ENCODE measurements at places on chromosomes 2 and 18. TPM values are rescaled to one million over a fixed set of nuclear protein-coding genes. Genes with fewer than 3 reads are reported as not detected.

GRCh38 chr18:45203677-45204076 lies 411.6 kb upstream of the SLC14A2 start:
- DNase-seq = no peak

- no peak for DNase-seq
Observed at GRCh38 chr18:3055816-3056215, 42.9 kb upstream of the LPIN2 start.

DNA sequence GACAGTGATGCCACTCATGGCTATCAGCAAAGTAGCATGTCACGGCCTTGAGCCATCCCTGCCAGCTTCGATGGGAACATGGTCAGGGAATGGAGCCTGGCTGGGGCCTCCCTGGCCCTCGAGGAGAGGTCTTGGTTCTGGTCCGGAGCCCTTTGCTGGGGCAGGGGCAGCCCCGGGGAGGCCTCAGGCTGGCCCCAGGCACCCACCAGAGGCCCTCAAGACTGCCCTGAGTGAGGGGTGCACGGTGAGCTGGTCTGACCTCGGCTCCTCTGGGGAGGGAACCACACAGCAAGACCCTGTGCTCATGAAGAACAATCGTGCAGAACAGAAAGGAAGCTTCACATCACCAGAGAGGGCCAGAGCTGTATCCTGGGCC lies 75.2 kb upstream of the OTOS start:
- DNase-seq = no peak

DNA sequence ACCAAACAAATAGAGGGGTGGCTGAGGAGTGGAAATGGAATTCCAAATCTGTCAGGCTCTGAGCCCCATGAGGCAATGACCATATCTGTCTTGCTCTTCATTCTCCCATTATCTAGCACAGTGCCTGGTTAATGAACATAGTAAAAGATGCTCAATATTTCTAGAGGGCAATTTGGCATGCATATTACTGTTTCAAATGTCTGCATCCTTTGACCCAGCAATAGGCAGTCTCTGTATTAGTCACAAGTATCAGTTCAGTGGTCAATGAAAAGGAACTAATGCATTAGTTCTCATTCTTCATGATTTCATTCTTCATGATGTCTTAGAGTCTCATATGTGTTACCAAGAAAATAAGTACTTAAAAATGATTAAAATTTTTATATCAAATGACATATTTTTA lies 28.4 kb upstream of the MALL start:
- DNase-seq = no peak

DNA sequence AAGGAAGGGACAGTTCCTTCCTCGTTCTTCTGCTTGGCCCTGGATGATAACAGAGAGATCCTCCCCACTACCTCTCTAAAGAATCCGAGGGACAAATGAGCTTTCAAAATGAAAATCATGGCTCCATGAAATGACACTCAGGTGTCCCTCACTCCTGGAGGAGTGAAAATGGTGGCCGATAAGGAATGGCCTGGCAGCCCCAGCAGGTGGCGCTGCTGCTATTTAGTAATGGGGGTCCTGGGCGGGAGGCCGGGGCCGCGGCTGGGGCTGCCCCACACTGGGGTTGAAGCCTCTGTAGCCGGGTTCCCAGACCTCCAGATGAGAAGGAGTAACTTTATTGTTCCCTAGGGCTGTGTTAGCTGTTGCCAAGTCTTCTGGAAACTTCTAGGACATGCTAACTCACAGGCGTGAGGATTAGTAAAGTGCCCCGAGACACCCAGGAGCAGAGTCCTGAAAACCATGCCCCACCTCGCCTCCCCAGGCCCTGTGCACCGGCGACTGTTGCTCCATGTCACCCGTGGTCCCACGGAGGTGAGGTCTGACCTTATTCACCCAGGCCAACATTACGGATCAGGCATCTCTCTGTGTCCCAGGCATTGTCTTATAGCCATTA lies 138.0 kb downstream of the CTIF start:
- peak; percentile 82 for DNase-seq

Gene ANKRD36
- 7.3 TPM for polyA plus RNA-seq

Gene TMEM200C
- polyA plus RNA-seq = 0.92 TPM

Gene SCYGR4
- polyA plus RNA-seq = not detected

Gene CIAO1
- polyA plus RNA-seq = 56.8 TPM

Gene SPEG
- 16.0 TPM for polyA plus RNA-seq

Gene SPDYA
- polyA plus RNA-seq = 93.7 TPM

All from testis (tissue), 5 donors.